SK-N-SH (cell line): ENCODE measurements at places on chromosomes 5 and 9. TPM values are rescaled to one million over a fixed set of nuclear protein-coding genes. Genes with fewer than 3 reads are reported as not detected.

BARHL1 gene
- not detected in 2 replicates for polyA plus RNA-seq

PLPP7 gene
- polyA plus RNA-seq: 8.6 and 8.8 TPM in 2 replicates

GOLM1 gene
- 69.8 and 83.2 TPM in 2 replicates for polyA plus RNA-seq

CYSRT1 gene
- 2.1 and 2.2 TPM in 2 replicates for polyA plus RNA-seq

- peak; percentile 70 for DNase-seq
Observed at GRCh38 chr5:179265514-179266290, 79.6 kb downstream of the ADAMTS2 start.

DNA sequence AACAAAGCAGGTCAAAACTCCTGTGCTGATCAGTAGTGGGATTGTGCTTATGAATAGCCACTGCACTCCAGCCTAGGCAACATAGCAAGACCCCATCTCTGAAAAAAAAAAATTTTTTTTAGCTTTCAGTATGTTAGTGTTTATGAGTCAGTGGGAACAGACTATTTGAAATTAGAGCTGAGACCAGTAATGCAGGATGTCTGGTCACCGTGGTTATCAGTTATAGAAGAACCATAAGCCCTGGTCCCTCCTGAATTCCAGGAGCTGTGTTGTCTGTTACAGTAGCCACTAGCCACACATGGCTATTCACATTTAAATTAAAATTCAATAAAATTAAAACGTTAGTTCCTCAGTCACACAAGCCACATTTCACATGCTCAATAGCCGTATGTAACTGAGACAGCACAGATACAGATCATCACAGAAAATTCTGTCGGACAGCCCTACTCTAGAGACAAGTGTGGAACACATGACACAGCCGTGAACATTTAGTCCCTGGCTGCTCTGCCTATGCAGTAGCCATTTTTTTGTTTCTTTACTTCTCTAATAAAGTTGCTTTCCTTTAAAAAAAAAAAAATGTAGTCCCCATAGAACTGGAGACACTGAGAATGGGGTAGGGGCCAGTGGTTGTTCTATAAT lies 96.1 kb upstream of the SAP30L start:
- DNase-seq: peak; percentile 23

- no peak for DNase-seq
Observed at GRCh38 chr5:157708866-157709265, 22.4 kb upstream of the THG1L start.

DNA sequence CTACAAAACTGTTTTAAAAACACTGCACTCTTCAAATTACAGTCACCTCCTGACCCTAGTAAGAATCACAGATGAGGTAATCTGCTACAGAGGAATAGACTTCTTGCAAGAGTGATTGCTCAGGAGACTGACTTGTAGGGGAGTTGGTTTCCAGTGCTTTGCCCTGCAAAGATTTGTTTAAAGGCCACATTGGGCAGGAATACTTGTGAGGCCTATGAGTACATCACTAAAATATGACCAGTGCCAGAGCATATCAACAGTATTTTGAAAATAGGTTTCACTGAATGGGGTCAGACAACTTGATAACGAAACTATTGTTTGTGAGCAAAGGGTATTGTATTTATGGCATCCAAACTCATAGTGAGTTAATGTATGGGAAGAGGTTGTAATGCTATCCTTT lies 21.5 kb upstream of the CTNND2 start:
- no peak for DNase-seq

DNA sequence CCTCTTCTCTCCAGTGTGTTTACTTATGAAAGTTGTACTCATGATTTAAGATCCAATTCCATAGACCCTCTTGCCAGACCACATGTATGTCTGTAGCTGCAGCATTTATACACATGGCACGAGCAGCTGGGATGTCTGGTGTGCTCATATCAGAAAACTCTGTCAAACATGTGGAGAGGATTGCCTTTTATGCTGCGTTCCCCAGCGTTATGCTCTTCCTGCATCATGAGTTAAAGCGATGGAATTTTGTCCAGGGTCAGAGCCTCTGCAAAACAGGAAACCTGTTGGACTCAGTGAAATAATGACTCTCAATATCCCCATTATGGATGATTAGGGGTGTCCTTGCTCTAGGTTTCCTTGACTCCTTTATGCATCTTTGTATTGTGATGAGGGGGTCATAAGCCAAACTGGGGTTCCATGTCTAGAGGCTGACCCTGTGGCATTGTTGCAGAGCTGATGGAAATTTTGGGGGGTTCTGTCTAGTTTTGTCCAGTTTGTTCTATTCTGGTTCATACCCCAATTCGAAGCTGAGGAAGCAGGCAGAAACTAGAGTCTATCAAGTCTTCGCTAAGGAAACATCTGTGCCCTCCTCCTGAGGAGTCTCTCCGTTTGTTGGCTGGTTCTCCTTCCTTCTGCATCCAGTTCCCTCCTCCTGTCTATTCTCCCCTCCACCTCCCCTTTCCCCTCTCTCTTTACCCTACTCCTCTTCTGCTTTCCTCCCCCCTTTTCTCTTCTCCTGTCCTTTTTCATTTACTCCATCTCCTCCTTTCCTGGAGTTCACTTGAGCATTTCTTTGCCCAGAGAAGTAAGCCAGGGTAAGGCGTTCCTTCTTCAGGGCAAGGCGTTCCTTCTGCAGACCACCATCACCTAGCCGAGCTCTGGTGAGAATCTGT lies 252.8 kb downstream of the MAST4 start:
- peak; percentile 52 for DNase-seq
